ENCODE measurements at places on chromosomes 7 and 10. TPM values are rescaled to one million over a fixed set of nuclear protein-coding genes. Genes with fewer than 3 reads are reported as not detected.

- DNase-seq = no peak
These were observed 482 bp downstream of the CCDC6 start for GRCh38 chr10:59905731-59906416.

- DNase-seq = no peak
These were observed 124.3 kb downstream of the CACNB2 start for GRCh38 chr10:18264466-18265050.

- no peak for DNase-seq
These were observed 85.9 kb downstream of the VTI1A start for GRCh38 chr10:112532956-112533355.

- no peak for DNase-seq
These were observed 132.1 kb downstream of the PRPF18 start for GRCh38 chr10:13718820-13719219.

DNA sequence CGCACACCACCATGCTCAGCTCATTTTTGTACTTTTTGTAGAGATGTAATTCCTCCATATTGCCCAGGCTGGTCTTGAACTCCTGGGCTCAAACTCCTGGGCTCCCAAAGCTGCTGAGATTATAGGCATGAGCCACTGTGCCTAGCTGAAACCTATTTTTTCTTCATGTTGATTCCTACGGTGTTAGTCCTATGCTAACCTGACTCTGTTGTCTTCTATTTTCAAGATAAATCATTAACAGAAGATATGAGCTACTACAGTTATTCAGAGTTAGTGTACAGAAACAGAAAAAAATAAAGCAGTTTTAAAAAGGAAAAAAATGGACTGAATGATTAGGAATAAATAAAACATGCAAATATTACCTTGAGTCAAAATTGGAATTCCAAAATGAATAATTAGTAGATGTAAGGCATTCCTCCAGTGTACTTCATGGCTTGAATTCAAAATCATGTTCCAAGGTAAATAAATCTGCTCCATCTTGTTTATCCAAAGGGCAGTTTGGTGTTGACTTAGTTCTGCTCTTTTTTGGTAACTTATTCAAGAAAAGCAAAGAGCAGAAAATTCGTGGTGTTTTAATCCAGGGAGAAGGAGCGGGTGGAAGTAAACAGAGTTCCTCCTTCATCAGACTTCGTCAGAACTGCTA, 185.8 kb downstream of the CACNB2 start:
- no peak for DNase-seq

GRCh38 chr7:23242321-23242720, 4.3 kb upstream of the GPNMB start:
- no peak for DNase-seq

DNA sequence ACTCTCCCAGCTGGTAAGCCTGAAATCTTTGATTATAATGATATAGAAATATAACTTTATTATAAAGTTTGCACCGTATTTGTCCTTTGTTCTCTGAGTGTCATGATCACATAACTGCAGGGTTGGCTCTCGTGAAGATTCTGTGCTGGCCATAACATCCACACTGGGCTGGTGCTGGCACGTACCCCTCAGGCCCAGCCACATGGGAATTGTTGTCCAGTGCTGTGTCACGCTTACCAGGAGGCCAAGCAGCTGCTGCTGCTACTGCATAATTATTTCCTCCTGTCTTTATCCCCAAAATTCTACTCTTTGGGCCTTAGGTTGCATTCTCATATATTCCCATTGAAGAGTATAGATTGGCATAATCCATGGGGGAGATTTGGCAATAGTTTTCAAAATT, 20.8 kb upstream of the UCN3 start:
- no peak for DNase-seq

GRCh38 chr10:51462076-51462779, 237.2 kb downstream of the CSTF2T start:
- DNase-seq = no peak

- no peak for DNase-seq
These were observed 48.8 kb upstream of the PSAP start for GRCh38 chr10:71899665-71900412.

DNA sequence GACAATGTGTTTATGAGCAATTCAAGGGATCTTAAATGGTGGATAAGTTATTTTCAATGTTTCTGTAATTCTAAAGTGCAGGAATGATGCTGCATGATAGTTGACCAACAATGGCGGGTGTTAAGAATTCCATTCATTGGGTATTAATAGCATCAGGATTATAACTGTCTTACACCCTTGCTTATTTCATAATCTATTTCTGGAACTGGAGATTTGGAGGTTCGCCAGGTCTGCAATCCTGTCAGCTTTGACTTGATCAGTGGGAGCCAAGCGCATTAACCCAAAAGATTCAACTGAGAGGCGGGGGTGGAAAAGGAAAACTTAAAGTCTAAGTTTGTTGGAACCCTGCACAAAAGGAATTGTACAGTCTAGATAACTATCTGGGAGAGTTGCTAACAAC, 114.9 kb upstream of the ZEB1 start:
- no peak for DNase-seq

- no peak for DNase-seq
These were observed 229.1 kb upstream of the AKR1E2 start for GRCh38 chr10:4596951-4597350.

DNA sequence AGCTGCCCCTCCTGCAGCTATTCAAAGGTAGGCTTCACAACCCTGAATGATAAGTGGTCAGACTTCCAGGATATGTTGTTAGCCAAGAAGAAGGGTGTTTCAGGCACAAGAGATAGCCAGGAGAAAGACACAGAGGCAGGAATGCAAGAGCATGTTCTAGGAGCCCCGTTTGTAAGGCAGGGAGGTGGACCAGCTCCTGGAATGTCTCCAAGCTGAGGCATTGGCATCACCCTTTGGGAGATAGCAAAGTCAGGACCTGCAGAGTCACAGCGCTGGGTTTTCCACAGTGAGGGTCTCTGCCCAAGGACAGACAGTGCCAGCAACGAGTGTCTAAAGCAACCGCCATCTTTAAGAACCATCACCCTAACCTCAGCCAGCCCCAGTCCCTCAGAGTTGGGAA, 484.5 kb upstream of the ZMIZ1 start:
- no peak for DNase-seq

GRCh38 chr7:32163896-32164295, 93.7 kb upstream of the PDE1C start:
- no peak for DNase-seq

DNA sequence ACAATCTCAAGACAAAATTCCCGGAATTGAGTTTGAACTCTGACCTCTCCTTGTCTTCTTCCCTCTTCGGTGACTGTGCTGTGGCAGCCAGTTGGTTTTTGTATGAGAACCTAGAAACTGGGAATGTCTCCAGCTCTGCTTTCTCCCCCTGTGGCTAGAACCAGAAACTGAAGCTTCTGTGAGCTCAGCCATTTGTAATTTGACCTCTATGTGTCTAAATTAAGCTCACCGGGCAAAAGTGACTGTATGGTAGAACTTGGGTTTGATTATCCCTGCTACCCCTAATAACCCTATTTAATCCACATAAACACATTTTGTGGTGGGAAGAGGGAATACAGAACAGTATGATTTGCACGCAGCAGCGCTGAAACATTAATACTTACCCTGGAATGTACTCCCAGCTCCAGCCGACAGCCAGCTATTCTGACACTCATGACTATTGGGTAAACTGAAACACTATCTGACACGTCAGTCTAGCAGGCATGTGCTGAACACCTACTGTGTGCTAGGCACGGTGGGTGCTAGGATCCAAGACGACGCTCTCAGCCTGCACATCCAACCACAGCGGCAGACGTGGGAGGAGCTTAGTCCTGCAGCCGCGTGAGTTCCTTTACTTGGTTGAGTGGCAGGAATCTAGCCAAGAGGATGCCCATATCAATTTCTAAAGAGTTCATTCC, 324.8 kb downstream of the SFMBT2 start:
- DNase-seq = no peak

- DNase-seq = no peak
These were observed 32.8 kb downstream of the IL15RA start for GRCh38 chr10:5944389-5945189.

DNA sequence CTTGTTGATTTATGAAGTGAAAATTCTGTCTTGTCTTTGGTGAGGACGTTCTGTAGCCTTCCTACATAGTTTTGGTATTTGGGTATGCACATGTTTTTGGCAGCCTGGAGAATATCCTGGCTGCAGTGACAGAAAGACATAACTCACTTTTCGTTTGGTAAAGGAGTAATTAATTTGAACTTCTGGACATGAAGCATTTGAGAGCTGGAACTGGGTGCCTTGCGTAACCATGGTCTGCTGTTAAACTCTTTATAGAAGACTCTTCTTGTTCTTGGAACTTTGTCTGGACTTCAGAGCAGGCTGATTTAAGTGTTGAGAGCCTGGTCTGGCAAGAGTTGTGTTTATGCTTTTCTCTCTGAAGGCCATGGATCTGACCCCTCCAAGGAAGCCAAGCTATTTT, 231.3 kb downstream of the LRMDA start:
- no peak for DNase-seq

GRCh38 chr7:81672872-81673271, 97.0 kb downstream of the HGF start:
- DNase-seq = no peak

DNA sequence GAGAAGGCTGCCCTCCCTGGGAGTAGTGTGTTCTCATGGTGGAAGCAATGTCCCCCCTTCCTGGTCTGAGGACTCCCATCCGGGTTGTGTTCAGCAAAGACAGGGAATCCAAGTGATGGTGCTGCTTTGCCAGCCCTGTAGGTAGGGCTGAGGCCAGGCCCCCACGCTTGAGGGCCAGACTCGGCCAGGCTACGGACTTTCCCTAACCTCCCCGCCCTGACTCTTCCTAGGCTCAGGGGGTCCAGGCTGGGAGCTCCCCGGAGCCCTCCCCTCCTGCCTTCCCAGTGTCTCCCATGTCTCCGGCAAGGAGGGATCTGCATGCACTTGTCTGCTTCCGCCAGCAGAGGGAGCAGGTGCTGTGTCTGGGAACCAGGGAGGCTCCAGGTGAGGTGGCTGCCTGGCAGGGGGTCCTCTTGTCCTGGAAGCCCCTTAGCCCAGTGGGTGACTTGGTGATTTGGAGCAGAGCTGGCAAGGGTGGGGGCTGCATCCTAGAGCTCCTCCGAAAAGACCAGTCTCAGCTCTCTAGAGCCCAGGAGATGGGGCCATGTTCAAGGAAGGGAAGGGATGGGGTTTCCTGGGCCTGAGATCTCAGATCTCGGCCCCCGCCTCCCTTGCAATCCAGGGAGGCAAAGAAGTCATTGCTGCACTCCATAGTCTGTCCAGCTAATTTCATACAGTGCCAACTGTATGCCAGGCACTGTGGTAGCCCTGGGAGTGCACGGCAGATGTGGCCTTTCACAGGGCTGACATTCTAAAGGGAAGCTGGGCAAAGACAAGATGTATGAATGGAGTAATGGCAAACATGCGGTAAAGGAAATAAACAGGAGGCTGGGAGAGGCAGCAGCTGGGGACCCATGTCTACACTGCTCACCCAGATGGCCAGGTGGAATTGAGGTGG, 20.3 kb upstream of the SFRP5 start:
- peak; percentile 81 for DNase-seq

DNA sequence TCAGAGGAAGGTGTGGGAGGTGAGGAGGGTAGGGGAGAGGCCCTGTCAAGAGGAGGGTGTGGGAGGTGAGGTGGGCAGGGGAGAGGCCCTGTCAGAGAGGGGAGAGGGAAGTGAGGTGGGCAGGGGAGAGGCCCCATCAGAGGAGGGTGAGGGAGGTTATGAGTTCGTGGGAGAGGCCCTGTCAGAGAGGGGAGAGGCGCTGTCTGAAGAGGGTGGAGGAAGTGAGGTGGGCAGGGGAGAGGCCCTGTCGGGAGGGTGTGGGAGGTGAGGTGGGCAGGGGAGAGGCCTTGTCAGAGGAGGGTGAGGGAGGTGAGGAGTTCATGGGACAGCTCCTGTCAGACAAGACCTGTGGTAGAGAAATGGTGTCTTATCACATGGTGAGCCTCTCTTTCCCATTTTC, 74.4 kb downstream of the INPP5A start:
- no peak for DNase-seq

- no peak for DNase-seq
These were observed 69.4 kb downstream of the ZRANB1 start for GRCh38 chr10:125011171-125011925.

The CCL24 gene
- total RNA-seq = not detected

The CALHM2 gene
- total RNA-seq = 20.4 TPM

The LOXL4 gene
- total RNA-seq = not detected

The TMEM176A gene
- total RNA-seq = not detected

The HGF gene
- total RNA-seq = not detected

The SLC29A4 gene
- total RNA-seq = not detected

The PAPSS2 gene
- total RNA-seq = 0.46 TPM

The NUPR2 gene
- total RNA-seq = not detected

The TAS2R4 gene
- 0.92 TPM for total RNA-seq

The ZNRF2 gene
- 12.4 TPM for total RNA-seq

The CNTNAP2 gene
- not detected for total RNA-seq

The ASB10 gene
- not detected for total RNA-seq

Measured in CD8-positive, alpha-beta memory T cell (primary cell).